Stimulated activated CD8-positive, alpha-beta memory T cell treated with anti-CD3 and anti-CD28 coated beads, Interleukin-7, amount 100 ng/mL, for 1 hour (primary cell): ENCODE measurements at places on chromosomes 1 and 21.
A peak's percentile ranks its signal among the peaks of the same experiment; 100 is the strongest.

DNA sequence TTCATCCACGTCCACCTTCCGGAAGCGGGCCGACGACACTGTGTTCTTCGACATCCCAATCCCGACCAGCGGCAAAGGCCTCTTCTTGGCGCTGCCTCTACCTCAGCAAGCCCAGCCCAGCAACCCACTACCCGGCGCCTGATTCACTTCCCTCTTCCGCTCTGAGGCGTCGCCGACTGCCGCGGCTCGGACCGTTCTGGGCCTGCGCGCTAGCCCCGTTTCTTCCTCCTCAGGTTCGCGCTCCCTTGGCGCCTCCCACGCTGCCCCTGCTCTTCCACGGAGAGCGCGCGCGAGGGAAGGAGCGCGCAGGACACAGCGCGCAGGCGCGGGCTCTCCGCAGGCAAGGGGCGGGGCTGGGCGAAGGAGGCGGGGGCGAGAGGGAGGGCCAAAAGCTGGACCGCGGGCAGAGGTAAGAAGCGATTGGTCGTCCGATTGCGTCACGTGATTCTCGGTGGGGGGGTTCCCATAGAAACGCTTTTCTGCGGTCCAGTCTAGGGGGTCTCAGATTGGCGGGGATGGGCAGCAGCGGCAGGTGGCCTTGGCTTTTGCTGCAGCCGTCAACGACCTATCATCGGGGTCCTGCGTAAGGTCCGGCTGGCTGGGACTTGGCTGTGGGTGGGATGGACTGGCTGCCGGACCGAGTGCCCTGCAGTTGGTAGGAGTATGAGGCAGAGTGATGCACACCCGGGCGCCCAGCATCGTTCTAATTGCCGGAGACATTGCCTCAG lies at the start of gene ARPC5:
Gene ARPC5 (minus strand): TSS at position 178 of the 728 bp plus-strand sequence. CDS start 124 bp downstream, at position 54.
- peak; percentile 93 for DNase-seq

DNA sequence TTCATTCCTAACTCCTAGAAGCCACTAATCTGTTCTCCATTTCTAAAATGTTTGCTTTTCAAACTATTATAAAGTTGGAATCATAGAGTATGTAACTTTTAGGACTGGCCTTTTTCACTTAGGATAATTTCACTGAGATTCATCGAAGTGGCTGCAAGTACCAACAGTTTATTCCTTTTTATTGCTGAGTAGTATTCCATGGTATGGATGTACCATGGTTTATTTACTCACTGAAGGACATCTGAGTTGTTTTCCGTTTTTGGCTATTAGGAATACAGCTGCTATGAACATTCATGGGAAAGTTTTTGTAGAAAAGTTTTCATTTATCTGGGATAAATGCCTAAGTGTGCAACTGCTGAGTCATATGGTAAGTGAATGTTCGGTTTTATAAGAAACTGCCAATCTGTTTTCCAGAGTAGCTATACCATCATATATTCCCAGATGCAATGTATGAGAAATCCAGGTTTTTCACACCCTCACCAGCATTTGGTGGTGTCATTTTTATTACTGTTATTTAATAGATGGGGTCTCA lies 66.3 kb downstream of the SLC27A3 start:
- DNase-seq = no peak

DNA sequence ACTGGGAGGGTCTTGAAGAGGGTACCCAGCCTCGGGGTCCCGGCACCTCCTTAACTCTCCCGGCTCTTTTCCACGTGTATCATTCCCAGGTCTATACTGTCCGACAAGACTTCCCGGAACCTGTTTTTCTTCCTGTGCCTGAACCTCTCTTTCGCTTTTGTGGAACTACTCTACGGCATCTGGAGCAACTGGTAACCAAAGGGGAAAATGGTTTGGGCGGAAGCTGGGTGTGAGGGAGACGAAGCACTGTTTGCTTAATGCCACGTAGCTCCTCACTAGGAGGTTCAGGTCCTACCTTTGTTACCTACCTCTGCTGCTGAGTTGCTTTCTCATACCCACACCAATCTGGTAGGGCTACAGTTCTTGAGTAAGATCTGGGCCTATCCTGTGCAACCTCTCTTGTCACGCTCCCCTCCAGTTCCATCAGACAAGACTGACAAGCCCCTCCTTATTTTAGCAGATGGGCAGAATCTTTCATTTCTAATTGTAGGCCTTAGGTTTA lies 642 bp downstream of the SLC30A7 start:
- DNase-seq = peak; percentile 14

- DNase-seq = no peak
Measured at GRCh38 chr1:65039066-65039465, 72.7 kb upstream of the JAK1 start.

GRCh38 chr1:165497069-165498013 lies 46.5 kb upstream of the LRRC52 start:
- DNase-seq = no peak

DNA sequence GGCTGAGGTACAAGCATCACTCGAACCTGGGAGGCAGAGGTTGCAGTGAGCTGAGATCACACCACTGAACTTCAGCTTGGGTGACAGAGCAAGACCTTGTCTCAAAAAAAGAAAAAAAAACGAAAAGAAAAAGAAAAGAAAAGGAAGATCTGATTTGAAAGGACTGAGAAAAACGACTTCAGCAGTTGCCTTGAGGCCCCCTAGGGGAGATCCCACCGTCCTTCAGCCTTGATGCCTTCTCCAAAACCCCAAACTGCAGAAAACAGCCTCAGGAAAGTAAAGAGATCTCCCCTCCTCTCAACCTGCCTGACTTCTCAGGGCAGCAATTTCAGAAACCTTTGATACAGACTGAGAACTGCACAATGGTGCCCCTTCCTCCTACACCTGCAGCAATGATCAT lies 50.9 kb upstream of the BCAR3 start:
- no peak for DNase-seq

- DNase-seq = no peak
Measured at GRCh38 chr1:242146652-242147051, 147.8 kb upstream of the MAP1LC3C start.

GRCh38 chr1:97820470-97821188 lies 100.2 kb downstream of the DPYD start:
- DNase-seq = no peak

DNA sequence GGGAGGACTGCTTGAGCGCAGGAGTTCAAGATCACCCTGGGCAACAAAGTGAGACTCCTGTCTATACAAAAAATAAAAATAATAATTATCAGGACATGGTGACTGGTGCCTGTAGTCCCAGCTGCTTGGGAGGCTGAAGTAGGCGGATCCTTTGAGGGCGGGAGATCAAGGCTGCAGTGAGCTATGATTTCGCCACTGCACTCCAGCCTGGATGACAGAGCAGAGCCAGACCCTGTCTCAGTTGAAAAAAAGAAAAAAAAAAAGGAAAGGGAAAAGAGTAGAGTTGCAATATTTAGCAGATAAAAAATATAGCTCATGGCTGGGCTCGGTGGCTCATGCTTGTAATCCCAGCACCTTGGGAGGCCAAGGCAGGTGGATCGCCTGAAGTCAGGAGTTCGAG lies 3.3 kb upstream of the S1PR1 start:
- no peak for DNase-seq

DNA sequence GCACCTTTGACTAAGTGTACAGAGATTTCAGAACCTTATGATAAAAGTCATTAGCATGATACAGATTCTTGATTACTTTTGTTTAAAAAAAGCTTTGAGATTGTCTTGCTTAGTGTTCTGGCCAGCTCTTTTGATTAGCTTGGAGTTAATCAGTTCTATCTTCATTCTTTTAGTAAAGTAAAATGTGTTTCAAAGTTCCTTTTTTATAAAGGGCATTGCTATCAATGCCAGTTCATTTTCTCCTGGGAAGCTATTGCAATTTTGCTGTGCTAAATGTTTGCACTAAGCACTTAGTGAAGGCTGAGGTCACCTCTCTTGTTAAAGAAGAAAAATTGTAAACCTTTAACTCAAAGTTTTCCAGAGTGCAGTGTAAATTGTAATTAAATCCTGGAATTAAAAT lies 946.7 kb upstream of the TMPRSS15 start:
- DNase-seq = no peak

- DNase-seq = no peak
Measured at GRCh38 chr1:181099152-181100014, 10.9 kb downstream of the IER5 start.

DNA sequence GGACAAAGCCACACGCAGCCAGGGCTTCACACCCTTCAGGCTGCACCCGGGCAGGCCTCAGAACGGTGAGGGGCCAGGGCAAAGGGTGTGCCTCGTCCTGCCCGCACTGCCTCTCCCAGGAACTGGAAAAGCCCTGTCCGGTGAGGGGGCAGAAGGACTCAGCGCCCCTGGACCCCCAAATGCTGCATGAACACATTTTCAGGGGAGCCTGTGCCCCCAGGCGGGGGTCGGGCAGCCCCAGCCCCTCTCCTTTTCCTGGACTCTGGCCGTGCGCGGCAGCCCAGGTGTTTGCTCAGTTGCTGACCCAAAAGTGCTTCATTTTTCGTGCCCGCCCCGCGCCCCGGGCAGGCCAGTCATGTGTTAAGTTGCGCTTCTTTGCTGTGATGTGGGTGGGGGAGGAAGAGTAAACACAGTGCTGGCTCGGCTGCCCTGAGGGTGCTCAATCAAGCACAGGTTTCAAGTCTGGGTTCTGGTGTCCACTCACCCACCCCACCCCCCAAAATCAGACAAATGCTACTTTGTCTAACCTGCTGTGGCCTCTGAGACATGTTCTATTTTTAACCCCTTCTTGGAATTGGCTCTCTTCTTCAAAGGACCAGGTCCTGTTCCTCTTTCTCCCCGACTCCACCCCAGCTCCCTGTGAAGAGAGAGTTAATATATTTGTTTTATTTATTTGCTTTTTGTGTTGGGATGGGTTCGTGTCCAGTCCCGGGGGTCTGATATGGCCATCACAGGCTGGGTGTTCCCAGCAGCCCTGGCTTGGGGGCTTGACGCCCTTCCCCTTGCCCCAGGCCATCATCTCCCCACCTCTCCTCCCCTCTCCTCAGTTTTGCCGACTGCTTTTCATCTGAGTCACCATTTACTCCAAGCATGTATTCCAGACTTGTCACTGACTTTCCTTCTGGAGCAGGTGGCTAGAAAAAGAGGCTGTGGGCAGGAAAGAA lies 8.1 kb downstream of the PSRC1 start:
- no peak for DNase-seq

DNA sequence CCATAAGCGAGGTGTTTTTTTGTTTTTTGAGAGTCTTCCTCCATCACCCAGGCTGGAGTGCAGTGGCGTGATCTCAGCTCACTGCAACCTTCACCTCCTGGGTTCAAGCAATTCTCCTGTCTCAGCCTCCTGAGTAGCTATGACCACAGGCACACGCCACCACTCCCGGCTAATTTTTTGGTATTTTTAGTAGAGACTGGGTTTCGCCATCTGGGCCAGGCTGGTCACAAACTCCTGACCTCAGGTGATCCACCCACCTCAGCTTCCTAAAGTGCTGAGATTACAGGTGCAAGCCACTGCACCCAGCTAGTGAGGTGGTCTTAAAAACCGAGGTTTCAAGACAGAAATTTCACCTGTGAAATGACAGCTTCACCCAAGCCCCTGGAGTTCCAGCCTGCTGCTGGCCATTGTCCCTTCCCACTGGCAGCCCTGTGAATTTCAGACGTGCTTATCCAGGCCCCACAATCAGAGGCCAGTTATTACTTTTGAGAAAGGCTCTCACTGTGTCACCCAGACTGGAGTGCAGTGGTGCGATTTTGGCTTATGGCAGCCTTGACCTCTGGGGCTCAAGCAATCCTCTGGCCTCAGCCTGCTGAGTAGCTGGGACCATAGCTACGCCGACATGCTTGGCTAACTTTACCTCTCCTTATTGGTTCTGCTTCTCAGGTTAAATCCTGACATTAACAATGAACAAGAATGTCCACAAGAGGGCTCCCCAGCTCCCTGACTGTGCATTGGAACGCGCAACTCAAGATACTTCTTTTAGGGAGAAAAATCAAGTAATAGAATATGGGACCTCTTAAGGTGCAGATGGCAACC lies 19.4 kb downstream of the ENO1 start:
- no peak for DNase-seq

DNA sequence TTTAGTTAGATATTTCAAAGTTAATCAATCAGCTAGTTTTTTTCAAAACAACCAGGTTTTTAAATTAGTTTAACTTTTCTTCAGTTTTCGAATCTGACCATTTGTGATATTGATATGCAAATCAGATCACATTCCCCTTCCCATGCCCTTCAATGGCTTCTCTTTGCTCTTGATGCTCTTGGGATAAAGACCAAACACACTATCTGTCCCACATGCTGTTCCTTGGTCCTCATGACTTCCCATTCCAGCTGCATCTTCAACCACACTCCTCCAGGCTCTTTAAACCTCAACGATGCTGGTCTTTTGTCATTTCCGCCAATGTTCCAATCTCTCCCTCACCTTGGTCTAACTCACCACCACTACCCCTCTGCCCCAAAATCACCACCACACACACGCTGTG lies 285.8 kb downstream of the LMX1A start:
- DNase-seq = no peak

DNA sequence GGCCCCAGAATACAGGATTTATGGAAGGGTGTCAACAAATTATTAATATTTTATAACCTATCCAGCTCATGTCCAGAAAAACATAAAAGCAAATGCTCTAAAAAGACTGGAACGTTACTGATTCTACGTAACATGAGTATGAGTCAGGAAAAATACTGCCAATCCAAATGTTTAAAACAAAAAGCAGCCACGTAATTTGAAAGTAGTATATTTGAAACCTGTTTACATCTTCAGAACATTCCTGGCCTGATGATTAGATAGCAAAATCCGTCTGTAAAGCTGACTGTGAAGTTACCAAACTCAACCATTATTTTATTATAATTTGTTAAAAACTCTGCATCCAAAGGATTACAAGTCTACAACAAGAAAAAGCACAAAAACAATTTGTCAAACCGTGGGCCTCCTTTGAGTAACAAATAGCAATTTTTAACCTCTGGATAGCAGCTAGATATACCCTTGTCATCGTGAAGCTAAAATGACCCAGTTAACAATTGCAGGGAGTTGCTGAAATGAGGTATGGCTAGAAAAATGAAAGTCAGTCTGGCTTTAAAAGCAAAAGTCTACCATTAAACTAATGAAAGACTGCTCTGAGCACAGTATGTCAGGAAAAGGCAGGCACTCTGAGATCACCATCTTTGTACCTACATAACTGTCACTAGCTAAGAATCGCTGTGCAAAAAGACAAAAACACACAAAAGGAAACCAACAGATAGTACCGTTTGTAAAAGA lies 1.2 kb downstream of the UBR4 start:
- no peak for DNase-seq

DNA sequence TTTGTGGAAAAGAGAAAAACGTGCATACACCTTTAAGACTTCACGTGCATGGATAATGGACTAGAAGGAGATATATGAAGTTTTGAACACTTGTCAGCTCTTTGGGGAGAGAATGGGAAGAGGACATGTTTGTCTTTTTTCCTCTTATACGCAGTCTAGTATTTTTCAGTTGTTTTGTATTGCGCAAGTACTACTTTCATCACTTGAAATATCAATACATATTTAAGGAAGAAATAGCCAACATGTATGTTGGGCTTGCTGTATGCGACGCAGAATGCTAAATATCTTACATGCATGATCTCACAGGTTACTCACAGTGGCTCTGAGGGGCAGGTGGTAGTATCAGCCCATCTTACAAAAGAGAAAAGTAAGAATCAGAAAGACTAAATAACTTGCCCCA lies 176.5 kb upstream of the RUNX1 start:
- DNase-seq = no peak

GRCh38 chr1:2926447-2927055 lies 94.7 kb upstream of the ACTRT2 start:
- DNase-seq = no peak
